Activated T-cell treated with anti-CD3 and anti-CD28 coated beads, Interleukin-2, amount 50 U/mL, for 48 hours (primary cell): ENCODE measurements at places on chromosomes 6 and 20.

- no peak for DNase-seq
Measured at GRCh38 chr6:55977959-55978665, 102.7 kb upstream of the BMP5 start.

DNA sequence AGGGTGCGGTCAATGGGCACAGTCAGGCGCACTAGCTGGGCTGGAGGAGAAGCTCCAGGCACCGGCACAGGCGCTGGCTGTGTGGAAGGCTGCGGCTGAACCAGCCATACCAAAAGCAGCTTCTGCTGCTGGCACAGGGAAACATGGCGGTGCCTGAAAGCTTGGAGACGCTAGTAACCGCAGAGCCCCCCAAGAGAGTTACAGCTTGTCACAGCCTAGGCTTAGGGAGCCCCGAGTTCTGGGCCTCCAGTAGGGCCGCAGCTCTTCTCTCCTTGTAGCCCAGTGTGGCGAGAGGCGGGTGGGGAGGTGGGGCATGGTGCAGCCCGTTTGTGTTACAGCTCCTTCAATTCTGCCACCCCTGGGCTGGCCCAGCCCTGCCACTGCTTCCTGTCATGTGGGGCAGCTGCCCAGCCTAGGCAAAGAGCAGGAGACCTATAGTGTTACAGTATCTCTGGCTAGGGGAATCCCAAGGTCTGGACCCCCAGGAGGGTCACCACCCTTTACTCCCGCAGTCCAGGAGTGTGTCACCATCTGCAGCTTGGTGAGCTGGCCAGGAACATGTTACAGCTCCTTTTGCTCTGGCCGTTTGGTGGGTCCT, 58.6 kb upstream of the MANEA start:
- no peak for DNase-seq

- DNase-seq = no peak
Measured at GRCh38 chr6:16004934-16005679, 123.8 kb upstream of the MYLIP start.

DNA sequence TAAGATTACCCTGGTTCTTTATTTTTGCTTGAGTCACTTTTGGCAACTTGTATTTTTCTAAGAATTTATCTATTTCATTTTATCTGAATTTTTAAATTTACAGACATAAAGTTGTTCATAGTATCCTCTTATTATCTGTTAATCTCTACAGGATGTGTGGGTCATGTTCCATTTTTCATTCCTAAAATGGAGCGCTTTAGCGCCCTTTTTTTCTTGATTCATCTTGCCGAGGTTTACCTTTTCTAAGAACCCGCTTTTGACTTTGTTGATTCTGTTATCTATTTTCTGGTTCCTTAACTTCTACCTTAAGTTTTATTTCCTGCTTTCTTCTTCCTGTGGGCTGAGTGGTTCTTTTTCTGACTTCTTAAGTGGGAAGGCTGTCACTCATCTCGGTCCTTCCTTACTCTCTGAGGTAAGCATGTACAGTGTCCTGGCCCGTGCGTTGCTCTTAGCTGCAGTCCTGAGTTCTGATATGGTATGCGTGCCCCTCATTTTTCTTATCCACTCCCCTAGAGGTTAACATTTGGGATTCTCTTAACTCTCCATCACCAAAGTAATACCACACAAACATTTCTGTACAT, 399.8 kb downstream of the CDC5L start:
- DNase-seq = no peak

- DNase-seq = no peak
Measured at GRCh38 chr20:18267815-18268214, 20.5 kb upstream of the ZNF133 start.

DNA sequence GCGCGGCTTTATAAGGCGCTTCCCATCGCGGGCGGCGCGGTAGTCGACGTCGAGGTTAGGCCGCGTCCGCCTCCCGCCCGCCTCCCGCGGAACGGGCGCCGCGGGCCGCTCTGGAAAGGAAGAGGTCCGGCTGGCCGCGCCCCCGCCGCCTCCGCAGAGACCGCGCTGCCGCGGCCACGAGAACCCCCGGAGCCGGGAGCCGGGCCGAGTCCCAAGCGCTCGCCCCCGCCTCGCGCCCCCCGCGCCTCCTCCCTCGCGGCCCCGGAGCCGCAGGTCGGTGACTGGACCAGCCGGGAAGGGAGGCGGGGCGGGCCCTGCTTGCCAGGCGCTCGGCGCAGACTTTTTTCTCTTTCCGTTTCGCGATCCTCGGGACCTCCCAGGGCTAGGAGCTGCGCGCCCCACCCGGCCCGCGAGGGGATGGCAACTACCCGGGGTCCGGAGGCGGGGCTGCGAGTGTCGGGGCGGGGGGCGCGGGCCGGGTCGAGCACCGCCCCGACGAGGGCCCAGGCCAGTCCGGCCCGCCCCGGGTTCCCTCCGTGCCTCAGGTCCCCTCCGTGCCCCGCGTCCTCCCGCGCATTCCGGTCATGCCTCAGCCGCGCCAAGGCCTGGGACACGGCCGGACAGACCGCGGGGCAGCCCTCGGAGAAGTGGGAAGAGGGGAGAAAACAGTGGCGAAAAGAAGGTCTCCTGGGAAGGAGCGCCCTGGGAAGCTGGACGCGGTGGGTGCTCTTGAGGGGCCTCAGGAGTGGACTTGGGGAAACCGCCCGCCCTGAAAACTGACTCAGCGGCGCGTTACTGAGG, 417 bp upstream of the PXDC1 start:
- DNase-seq = peak; percentile 67

GRCh38 chr6:37314487-37315156, 39.2 kb upstream of the RNF8 start:
- DNase-seq = peak; percentile 51

- no peak for DNase-seq
Measured at GRCh38 chr6:90303039-90303438, 6.4 kb upstream of the BACH2 start.

DNA sequence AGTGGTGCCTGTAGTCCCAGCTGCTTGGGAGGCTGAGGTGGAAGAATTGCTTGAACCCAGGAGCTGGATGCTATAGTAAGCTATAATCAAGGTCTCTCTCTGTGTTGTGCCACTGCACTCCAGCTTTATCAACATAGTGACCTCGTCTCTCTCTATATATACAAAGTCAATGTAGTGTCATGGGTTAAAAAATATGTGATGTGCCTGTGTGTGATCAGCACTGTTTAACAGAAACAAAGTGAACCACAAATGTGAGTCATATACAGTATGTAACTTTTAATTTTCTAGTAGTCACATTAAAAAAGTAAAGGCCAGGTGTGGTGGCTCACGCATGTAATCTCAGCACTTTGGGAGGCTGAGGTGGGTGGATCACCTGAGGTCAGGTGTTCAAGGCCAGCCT, 85.3 kb upstream of the RNF24 start:
- no peak for DNase-seq

- DNase-seq = no peak
Measured at GRCh38 chr6:105301756-105302616, 100.9 kb downstream of the PREP start.

GRCh38 chr20:38926934-38927616, 858 bp downstream of the FAM83D start:
- DNase-seq = no peak

DNA sequence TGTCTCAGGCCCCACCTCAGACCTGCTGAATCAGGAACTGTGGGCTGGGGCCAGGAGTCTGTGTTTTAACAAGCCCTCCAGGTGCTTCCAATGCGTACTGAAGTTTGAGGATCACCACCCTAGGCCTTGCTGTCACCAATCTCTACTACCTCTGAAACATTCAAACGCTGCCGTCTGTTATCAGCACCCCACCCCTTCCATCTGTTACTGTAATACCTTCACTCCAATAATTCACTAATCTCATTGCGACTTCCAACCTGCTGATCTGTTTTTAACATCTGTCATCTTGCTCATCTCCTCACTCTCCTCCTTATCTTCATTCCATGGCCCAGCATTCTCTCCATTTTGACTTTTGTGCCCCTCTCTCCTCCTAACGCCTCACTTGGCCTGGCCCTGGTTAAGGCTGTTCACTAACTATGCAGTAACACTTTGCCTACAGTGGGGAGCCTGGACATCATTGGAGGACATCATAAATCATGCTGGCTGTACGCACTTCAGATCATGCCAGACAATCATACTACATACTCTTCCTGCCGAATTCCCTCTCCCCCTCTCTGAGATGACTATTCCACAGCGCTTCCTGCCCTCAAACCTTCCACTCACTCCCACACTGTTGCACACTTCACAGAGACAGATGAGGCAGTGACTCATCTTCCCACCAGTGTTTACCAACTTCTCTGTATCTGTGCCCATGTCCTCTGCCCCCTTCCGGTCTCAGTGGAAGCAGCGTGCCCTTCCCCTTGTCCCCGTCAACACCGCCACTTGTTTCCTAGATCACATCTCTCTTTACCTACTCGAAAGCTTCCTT, 3.0 kb upstream of the GUCA1B start:
- peak; percentile 36 for DNase-seq
